ENCODE measurements at places on chromosomes 2 and 18.

DNA sequence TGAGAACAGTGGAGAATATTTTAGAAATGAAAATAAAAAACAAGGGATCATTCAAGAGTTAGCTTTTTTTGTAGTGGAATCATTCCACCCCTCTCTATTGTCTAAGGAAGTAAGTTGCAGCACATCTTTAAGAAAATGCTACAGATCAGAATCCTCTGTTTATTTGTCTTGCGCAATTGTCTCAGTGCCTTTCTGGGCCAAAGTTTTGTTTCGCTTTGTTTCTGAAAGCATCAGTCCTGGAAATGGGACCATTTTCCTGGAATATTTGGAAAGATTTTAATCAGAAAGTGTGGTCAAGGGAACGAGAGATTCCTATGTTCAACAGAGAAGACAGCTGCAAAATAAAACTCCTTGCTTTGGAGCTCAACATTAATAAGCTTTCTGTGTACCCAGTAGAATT lies 74.0 kb downstream of the NRXN1 start:
- no peak for DNase-seq

DNA sequence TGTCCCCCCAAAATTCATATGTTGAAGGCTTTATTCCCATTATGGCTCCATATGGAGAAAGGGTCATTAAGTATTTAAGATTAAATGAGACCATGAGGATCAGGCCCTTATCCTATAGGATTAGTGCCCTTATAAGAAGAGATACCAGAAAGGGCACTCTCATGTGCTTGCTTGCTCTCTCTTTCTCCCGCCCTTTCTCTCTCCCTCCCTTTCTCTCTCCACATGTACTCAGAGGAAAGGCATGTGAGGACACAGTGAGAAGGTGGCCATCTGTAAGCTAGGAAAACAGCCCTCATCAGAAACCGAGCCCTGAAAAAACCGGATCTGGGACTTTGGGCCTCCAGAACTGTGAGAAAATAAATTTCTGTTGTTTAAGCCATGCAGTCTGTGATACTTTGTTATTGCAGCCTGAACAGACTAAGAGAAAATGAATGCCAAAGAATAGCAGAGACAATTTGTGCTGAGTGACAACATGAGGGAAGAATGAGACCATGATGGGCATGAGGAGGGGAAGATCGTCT lies 300.0 kb upstream of the SLC39A10 start:
- no peak for DNase-seq

- DNase-seq: no peak
These were observed 833.1 kb upstream of the CRIM1 start for GRCh38 chr2:35522450-35522849.

GRCh38 chr2:71133603-71134002 lies 3.2 kb downstream of the MPHOSPH10 start:
- no peak for DNase-seq

DNA sequence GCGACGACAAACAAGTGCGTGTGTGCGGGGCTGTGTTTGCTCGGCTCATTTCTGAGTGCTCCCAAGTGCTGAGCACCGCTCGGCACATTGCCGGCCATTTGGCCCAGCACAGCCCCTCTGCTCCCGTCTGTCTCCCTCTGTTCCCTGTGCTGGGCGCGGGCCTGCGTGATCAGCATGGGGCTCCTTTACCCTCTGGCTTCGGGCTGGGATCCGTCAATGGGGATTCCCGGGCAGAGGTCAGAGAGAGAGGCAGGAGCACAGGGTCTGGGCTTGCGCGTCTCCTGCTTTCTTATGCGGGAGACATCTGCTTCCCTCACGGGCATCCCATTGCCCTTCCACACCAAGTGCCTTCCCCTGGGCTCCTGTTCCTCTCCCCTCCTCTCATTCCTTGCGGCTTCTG lies 234.0 kb downstream of the ACKR3 start:
- no peak for DNase-seq

DNA sequence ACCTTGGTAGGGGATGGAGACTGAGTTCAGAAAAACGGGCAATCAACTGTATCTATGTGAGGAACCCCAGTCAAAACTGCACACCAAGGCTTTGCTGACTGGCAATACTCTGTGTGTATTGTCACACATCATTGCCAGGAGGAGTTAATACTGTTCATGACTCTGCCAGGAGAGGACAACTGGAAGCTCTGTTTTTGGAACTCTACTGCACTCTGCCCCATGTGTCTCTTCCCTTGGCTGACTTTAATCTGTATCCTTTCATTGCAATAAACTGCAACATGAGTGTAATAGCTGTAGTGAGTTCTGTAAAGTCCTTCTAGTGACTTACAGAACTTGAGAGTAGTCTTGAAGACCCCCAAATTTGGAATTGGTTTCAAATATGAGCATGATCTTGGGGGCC lies 72.3 kb downstream of the FAM228A start:
- DNase-seq: no peak

GRCh38 chr18:32139835-32140283 lies 48.2 kb downstream of the RNF138 start:
- no peak for DNase-seq

DNA sequence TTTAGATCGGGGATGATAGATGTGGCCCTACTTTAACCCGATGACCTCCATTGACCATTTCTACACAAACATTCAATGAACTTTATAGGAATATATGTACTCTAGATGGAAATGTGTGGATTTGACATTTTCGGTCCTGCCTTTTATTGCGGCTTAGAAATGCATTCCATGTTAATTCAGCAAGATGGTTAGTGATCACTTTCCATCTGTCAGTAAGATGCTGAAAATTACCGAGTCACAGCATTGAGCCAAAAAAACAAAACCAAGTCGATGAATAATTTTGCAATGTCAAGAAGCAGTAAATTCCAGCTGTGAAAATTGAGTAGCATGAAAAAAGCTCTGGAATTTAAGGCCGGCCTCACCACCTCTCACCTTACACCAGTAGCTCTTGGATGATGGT lies 1642.6 kb upstream of the NXPH2 start:
- no peak for DNase-seq
